ENCODE measurements at places on chromosomes 2 and 18.

DNA sequence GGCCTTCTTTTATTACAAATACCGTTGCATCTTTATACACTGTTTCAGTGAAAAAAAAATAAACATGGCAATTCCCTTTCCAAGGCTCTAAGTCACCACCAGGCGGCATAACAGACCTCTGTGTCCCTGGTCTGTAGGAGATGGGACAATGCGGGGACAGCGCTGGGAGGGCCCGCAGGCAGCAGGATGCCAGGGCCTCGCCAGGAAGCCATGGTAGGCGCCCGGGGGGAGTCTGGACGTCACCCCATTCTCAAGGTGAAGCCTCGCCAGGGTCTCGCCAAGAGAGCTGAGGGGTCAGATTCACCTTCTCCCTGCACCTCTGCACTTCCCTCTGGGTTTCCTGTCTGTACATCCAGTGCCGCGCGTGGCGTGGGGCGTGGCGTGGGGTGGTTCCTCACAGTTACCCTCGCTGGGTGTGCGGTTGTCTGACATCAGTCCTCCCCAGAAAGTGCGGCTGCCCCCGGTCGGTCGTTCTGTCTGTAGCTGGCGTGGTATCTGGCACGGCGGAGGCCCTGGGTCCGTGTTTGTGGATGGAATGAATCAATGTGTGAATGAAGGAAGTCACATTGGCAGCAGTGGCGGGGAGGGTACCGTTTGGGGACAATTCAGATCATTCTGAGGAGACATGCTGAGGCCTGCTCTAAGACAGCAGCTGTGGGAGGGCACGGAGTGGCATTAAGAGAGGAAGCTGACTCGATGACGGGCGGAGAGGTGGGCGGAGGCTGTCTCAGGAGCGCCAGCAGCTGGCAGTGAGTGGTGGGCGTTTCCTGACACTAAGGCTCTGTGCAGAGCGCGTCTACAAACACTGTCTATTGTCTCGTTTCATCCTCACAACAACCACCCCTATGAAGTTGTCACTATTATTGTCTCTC lies 46.0 kb downstream of the LRRFIP1 start:
- peak; percentile 95 for DNase-seq

GRCh38 chr18:5890331-5891183 lies 4.8 kb downstream of the TMEM200C start:
- peak; percentile 41 for DNase-seq

- no peak for DNase-seq
These were observed 49.4 kb downstream of the NCKAP5 start for GRCh38 chr2:133518700-133519344.

DNA sequence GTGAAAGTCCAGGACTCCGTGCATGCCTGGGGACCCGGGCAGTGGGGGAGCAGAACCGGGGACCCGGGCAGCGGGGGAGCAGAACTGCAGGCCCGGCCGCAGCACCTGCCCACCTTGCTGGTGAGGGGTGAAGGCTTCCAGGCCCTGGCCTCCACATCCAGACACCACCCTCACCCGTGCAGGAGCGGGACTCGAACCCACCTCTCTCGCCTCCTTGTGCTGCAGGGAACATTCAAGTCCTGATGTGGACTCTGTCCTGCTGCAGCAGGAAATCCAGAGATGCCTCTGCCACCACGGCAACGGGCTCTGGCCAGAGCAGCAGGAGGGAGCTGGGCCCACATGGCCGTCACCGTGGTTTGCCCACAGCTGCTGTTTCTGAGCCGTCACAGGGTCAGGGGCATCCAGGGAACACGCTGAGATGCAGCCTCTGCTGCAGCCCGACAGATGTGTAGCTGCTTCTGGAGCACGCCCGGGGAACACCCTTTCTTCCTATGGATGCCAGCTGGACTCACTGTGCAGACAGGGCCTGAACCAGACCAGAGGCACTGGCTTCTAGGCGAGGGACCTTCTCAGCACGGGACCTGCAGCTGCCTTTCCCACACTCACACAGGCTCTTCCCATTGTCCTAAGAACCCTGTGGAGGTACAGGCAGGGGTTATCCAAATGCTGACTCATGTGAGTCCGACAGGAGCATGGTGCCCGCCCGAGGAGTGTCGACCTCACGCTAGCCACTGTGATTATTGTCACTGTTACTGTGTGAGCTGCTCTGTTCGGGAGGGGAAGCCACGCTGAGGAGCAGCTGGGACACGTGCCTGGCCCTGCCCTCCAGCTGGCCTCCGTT lies 89.2 kb upstream of the CTDP1 start:
- no peak for DNase-seq

GRCh38 chr18:50627594-50628532 lies 68.0 kb downstream of the MAPK4 start:
- no peak for DNase-seq

- DNase-seq: peak; percentile 26
These were observed 113.8 kb upstream of the NRXN1 start for GRCh38 chr2:51145761-51146160.

- DNase-seq: no peak
These were observed 27.3 kb upstream of the NRP2 start for GRCh38 chr2:205654878-205655605.

DNA sequence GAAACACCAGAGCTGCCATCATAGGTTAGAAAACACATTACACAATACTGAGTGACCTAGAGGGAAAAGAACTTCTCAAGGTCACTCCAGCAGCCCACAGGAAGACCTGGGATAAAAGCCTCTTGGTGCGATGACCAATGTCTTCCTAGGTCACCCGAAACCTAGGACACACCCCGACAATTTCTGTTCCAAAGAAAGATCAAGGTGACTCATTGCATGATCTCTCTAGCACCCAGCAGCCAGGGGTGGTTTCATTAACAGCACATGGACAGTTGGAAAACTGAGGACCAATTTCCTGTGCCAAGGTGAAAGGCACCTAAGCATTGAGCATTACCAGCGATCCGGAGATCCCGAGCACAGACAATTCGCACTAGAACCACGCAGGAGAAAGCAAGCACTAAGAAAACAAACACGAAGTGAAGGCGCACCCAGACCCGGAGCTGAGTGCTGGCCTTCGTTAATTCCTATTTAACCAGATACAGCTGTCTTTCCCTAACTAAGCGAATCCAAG lies 1.5 kb downstream of the CACNB4 start:
- no peak for DNase-seq

DNA sequence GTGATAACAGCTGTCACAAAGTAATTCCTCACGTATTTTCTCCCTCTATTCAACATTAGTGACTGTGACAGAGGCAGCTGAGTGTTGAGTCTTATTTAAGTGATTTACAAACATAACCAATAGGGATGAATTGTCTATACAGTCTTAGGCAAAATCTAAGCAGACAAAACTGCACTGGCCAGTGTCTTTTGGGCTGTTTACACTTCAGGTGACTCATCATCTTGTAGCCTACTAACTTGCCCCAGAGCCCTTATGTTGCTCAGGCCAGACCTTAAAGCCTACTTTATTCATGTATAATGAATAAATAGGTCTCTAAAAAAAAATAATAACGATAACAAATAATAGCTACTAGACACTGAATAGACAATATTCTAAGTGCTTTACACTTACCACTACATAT lies 17.2 kb downstream of the THOC1 start:
- no peak for DNase-seq

- DNase-seq: no peak
These were observed 60.3 kb upstream of the DYNC1I2 start for GRCh38 chr2:171626949-171627348.

DNA sequence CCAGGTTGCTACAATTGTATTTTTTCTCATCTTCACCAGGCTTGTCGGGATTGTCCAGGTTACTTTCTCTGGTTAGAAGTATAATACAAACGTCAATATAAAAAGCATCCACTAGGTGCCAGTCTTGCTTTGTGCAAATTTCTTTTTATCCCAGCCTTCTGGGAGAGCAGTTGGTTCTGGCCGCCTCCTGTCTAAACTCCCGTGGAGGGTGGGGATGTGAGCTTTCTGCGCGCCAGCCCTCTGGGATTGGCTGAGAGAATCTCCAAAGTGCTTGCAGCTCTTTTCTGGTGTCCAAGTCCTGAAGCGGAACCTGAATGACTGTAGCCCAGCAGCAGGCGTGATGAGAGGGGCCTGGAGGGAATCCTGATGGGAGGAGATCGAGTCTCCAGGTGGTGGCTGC lies 22.4 kb upstream of the TOGARAM2 start:
- peak; percentile 87 for DNase-seq

GRCh38 chr2:179253226-179253625 lies 11.4 kb downstream of the SESTD1 start:
- DNase-seq: no peak

GRCh38 chr2:237466211-237466610 lies 20.8 kb upstream of the MLPH start:
- no peak for DNase-seq

DNA sequence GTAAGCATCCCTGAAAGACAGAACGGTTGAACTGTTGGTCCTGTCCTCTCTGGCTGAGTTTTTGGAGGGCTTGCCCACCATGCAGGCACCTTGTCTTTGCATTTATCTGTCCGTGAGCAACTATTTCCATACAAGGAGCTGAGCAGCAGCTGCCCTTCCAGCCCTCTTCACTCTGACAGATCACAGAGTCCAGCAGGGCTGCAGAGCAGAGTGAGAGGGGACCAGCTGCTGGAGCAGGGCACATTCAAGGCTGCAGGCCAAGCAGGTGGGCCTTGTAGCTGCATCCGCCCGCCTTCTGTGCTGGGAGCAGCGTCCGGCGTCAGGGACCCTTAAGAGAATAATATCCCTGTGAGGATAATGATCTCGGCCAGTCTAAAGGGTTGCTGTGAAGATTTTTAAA lies 9.5 kb downstream of the SMYD1 start:
- no peak for DNase-seq

DNA sequence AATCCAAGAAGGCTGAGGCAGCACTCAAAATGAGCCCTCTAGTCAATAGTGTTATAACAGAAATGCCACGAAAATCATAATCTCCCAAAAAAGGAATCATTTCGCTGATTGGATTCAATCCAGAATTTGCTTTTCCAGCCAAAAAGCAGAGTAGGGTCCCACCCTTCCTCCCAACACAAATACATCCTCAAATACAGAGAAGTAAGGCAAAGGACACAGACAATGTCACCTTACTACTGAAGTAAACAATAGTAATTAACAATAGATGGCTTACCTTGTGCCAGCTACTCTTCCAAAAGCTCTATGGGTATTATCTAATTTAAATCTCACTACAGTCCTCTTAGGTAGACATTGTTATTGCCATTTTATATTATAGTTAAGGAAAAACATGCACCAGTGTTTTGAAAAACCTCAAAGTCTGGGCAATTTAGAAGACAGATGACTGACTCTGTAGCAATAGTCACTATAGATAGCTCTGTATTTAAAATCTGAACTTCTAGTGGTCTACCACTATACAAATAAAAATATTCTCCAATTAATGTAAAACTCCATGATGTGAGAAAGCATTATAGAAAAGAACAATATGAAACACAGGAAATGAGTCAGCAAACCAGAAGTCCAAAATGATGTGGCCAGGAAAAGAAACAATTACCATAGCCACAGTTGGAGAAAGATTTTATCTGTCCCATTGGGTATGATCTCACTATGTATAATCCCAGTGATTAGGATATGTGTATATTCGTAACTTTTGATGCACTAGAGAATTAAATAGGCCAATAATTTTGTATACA lies 305.0 kb upstream of the ERBB4 start:
- peak; percentile 9 for DNase-seq

DNA sequence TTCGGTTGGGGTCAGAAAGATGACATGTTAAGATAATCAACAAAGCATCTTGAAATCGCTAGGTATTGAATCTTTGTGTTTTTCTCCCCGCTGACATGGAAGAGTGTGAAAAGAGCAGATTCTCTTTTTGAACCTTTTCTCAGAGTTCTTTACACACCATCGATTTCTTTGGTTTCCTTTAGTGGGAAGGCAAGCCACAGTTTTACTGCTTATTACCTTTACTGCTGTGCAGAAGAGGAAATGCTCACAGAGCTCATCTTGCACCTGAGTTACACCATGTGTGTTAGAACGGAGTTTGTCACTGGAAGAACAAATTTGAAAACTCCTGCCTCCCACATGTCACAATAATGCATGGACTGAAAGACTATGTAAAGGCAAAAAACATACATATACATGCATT lies 45.3 kb upstream of the PDK1 start:
- DNase-seq: no peak

DNA sequence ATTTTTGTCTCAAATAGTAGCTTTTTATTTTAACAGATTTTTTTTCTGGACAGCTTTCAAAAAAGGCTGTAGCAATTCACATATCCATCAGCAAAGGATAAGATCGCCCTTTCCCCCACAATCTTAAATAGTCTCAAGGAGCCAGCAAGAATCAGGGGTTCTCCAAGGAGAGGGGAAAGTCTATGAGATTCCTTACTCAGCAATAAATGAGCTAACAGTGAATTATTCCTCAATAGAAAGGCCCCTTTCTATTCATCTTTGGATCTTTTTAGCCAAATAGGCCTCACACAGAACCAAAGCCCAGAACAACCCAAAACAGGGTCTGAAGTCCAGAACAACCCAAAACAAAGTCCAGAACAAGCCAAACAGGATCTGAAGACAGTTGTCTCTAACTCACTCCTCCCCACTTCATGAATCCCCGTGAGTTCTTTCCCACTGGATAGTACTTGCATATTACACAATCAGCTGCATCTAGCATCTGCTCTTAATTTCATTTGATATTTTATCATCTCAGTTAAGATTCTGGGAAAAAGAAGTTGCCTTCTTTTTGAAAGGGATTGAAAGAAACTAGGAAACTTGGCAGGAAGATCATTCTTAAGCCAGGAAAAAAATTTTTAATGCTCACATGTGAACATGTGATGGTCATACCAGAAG lies 3.4 kb upstream of the DHRS9 start:
- no peak for DNase-seq

GRCh38 chr2:54864727-54865126 lies 141.3 kb downstream of the EML6 start:
- peak; percentile 21 for DNase-seq

DNA sequence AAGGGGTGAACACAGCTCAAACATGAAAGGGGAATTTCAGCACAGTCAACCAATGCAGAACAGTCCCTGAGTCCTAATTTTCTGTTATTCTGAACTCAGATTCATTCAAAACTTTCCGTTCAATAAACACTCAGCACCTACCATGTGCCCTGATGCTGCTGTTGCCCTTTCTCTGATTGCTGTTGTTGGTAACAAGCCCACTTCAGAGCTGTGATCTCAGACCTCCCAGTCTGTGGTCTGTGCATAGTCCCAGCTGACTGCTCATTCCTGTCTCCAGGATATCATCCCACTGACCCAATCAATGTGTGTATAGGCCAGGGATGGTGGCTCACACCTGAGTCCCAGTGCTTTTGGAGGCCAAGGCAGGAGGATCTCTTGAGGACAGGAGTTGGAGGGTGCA lies 82.7 kb upstream of the SLC35G4 start:
- DNase-seq: no peak

DNA sequence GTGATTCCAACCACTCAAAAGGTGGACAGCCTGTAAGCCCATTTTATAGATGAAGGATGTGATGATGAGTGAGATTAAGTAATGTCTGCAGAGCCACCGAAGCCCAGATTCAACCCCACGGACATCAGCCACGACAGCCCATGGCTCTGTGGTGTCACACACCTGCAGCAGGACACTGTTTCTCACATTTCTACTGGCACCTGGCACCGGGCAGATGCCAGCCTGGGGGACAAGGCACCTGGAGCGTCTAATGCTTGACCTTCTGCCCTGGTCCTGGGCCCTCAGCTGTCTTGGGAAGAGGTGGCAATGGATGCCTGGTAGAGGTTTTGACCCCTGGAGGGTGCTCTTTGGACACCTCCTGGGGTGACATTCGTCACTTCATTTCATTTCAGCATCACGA lies 176.3 kb downstream of the ANAPC1 start:
- no peak for DNase-seq

GRCh38 chr2:109537565-109538222 lies 76.1 kb downstream of the SEPTIN10 start:
- no peak for DNase-seq

Data from hematopoietic multipotent progenitor cell treated with erythropoietin and hydrocortisone succinate and interleukin-3 and kit ligand, for 6 days (in vitro differentiated cells).